ENCODE measurements at places on chromosomes 1 and 21. TPM values are rescaled to one million over a fixed set of nuclear protein-coding genes. Genes with fewer than 3 reads are reported as not detected.

Gene ALX3
- not detected for total RNA-seq

Gene FCRL1
- total RNA-seq, result not detected

- peak; percentile 75 for DNase-seq
These were observed at the start of gene COL9A2 for GRCh38 chr1:40316595-40317393. Gene COL9A2 (minus strand): TSS chr1:40317286. CDS start chr1:40317197, 89 bp downstream.

GRCh38 chr1:93033785-93034184, 45.3 kb upstream of the MTF2 start:
- DNase-seq, result no peak

DNA sequence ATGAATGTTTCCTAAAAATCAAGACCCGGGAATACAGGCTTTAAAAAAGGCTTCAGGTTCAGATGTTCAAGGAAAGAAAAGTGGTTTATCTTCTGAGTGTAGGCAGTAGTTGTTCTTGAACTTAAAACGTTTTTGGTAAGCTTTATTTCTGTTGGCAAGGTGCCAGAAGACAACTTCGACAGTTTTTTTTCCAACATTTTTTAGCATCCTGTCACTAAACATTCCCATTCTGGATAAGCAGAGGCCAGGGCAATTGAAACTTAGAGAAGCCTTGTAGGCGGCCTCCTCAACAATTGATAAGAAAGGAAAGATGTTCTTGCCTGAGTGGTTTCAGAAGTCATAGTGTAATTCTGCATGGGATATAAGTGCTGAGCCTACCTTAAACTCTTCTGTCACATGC, 66.7 kb downstream of the PATJ start:
- DNase-seq, result no peak

GRCh38 chr1:161864577-161864976, 98.5 kb downstream of the ATF6 start:
- no peak for DNase-seq

GRCh38 chr1:116817582-116818064, 63.4 kb downstream of the CD2 start:
- DNase-seq, result peak; percentile 88

DNA sequence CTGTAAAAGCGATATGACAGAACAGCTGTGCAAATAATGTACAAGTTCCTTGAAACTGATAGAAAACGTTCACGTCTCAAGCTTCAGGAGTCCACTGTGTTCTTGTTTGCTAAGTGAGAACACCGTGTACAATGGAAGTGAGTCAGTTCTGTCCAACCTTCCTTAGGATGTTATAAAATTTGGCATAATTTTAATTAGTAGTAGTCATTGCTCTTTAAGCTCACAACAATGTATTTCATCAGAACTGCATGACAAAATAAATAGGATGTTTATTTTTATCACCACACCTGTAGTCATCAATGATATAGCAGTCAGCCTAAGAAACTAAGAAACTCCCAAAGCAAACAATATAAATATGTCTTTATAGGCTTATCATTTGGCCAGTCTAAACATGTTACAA, 53.0 kb downstream of the RGS2 start:
- DNase-seq, result no peak

DNA sequence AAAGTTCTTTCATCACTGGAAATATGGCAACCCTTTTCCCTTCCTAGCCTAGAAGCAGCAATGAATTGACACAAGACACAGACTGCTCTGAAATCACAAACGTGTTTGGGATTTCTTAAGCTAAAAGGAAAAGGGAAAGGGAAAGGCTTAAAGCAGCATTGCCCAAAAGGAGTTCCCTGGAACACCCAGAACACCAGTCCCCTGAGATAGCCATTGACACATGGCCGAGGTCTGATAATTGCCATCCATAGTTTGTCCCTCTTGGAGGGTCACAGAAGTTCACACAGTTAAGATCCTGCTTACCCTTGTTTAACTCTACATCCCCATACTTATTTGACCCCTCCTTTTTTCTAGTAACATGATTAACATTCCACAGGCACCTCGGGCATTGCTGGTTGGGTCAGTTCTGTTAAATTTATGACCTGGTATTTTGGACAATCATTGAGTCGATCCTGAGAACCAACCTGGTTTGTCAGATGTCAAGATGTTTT, 72.9 kb downstream of the ZNF281 start:
- DNase-seq, result no peak

DNA sequence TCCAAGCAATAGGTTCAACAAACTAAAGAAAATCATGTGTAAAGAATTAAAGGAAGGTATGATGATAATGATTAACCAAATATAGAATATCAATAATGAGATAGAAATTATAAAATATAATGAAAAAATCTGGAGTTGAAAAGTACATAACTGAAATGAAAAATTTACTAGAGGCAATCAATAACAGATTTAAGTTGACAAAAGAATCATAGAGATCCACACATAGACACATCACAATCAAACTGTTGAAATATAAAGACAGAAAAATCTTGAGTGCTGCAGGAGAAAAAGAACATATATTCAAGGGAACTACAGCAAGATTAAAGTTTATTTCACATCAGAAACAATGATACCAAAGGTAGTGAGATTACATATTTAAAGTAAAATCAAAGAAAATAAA, 63.7 kb downstream of the RNASEL start:
- DNase-seq, result no peak

GRCh38 chr21:31205412-31205811, 138.6 kb downstream of the TIAM1 start:
- no peak for DNase-seq
